T-helper 17 cell (primary cell): ENCODE measurements at places on chromosomes 3 and 15.

DNA sequence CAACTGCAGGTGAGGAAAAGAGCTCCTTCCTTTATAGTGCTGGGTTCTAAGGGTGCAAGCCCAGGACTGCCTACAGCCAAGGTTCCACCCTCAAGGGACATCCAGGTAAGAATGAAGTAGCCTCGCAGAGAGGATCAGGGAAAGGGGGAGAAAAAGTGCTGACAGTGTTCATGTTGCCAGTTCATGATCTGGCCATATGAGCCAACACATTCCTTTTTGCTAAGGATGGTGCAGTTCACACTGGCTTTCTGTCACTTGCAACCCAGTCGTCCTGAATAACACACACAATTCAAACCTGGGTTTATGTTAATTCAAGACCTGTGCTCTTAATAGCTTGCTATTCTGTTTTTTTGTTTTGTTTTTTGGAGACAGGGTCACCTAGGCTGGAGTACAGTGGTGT, 9.0 kb downstream of the CLN6 start:
- no peaks in the 10 kb centered on the region for H3K36me3 ChIP-seq
- H3K27ac ChIP-seq: no peak overlapping the region
- H3K27me3 ChIP-seq: no peaks in the 10 kb centered on the region
- no peak for DNase-seq

DNA sequence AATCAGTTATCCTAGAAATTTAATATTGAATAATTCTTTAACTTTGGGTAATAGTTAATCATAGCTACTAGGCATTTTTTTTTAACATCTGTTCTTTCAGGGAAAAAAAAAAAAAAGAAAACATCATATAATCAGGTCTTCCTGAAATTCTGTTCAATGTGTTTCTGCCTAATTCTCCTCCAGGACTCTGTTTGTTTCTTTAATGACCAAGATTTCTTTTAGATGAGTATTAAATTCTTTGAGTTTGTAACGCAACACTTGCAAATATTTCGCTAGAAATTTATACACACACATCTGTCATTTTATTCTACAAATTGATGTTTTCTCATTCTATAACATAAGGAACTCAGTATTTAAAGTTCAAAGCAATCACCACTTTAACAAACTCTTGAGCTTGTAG, 56.7 kb downstream of the ALCAM start:
- H3K4me1 ChIP-seq: peaks cover 5% of the 10 kb centered on the region
- H3K27ac ChIP-seq: no peak overlapping the region
- no peaks in the 10 kb centered on the region for H3K36me3 ChIP-seq
- DNase-seq: no peak
- no peak overlapping the region for H3K4me3 ChIP-seq

- no peaks in the 10 kb centered on the region for H3K27me3 ChIP-seq
- H3K4me3 ChIP-seq: no peak overlapping the region
- DNase-seq: no peak
- no peaks in the 10 kb centered on the region for H3K36me3 ChIP-seq
- no peaks in the 10 kb centered on the region for H3K4me1 ChIP-seq
Observed at GRCh38 chr3:64650096-64650622, 37.6 kb downstream of the ADAMTS9 start.

GRCh38 chr15:81379269-81379668, 5.3 kb upstream of the TMC3 start:
- DNase-seq: no peak
- peaks cover 2% of the 10 kb centered on the region for H3K4me1 ChIP-seq
- H3K36me3 ChIP-seq: peaks cover 5% of the 10 kb centered on the region
- H3K27ac ChIP-seq: no peak overlapping the region

GRCh38 chr3:62554264-62554799, 181.0 kb upstream of the FEZF2 start:
- no peaks in the 10 kb centered on the region for H3K27me3 ChIP-seq
- H3K4me3 ChIP-seq: no peak overlapping the region
- no peak for DNase-seq
- H3K36me3 ChIP-seq: no peaks in the 10 kb centered on the region

DNA sequence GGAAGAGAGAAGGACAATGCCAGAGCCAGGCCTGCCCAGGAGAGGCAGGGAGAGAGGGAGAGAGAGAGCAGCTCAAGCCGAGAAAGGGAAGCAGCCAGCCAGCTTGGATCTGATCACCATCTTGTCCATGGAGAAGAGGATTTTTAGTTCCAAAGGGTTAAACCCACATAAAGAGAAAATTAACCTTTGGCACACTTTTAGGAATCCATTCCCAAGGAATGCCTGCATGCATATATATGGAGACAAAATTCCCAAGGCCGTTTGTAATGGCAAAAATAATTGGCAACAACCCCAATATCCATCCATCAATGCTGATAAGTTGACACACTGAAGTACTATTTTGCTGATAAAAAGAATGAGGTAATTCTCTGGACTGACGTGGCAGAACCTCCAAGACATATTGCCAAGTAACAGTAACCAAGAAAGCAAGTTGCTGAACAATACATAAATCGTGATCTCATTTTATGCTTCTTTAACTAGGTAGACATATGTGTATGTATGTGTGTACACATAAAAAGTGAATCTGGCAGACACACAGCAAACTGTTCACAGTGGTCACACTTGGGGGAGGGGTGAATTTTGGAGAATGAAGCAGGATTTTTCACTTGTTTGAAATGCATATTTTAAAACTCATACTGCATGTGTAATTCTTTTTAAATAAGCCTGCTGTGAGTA, 7.5 kb upstream of the STRA6 start:
- no peak overlapping the region for H3K4me3 ChIP-seq
- H3K27ac ChIP-seq: no peak overlapping the region
- H3K36me3 ChIP-seq: peaks cover 2% of the 10 kb centered on the region
- peaks cover 52% of the 10 kb centered on the region for H3K27me3 ChIP-seq
- peaks cover 2% of the 10 kb centered on the region for H3K4me1 ChIP-seq

DNA sequence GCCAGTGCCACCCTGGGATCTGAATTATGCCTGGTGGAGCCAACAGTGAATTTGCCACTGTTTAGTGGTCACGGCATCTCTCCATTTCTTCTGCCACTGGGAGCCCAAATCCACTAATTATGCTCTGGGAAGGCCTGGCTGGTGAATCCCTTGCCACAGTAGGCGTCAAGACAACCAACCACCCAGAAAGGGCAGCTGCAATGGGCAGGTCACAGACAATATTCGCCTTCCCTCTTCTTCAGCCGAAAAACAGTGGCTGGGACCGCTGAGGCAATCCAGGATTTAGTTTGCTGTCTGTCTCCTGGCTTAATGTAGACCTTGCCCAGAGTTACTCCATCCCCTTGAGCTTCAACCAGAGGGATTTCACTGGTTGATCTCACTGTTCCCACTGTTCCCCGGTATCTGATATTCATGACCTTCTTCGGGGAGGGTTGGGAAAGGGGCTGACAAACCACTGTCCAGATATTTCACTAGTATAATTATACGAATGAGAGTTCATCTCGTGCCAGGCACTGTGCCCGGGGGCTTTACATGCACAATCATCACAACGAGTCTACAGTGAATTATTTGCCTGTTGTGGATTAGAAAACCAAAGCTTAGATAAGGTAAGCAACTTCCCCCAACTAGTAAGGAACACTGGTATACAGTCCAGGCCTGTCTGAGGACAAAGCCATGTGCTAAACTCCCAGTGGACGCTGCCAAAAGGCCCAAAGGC, 49.9 kb upstream of the RAB6B start:
- peaks cover 15% of the 10 kb centered on the region for H3K4me1 ChIP-seq
- no peaks in the 10 kb centered on the region for H3K36me3 ChIP-seq
- H3K27me3 ChIP-seq: peaks cover 15% of the 10 kb centered on the region
- no peak overlapping the region for H3K4me3 ChIP-seq

DNA sequence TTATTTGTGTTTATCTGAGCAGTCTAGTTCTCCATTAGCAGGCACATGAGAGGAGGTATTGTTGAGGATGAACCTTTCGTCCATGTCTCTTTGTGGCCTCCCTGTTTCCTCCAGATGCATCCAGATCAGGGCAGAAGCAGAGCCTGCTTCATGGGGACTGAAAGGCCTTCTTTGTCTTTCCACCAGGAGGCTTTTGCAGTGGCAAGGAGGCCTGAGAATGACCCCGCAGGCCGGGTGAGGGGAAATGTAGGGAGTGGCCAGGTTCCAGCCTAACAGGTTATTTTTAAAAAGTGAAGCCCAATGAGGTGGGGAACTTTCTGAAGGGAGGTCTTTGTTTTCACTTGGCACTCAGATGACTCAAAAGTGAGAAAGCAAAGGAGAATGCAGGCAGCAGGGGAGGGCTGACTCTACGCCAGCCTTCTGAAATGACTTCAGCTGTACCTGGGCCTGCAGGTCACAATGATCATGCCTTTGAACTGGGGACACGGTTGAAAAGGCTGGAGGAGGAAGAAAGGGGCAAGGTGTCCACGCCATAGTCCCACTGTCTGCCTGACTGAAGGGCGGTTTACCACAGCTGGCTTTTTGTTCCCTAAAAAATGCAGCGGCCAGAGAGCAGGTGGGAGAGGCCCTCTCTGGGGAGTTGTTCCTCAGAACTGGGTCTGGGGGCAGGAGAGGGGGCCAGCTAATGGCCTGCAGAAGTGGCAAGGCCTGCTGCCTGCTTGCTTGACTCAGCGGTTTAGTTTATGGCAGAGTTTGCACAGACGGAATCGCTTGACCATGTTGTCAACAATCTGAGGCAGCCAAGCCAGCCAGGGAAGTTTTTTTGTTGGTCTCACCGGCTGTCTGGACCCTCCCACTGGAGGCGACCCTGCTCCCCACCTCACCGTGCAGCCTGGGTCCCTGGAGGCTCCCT, 28.7 kb downstream of the CMTM7 start:
- no peaks in the 10 kb centered on the region for H3K27me3 ChIP-seq
- peaks cover 4% of the 10 kb centered on the region for H3K36me3 ChIP-seq
- DNase-seq: no peak
- H3K4me1 ChIP-seq: peaks cover 59% of the 10 kb centered on the region
- H3K27ac ChIP-seq: peak overlapping the region; percentile 93

- H3K27me3 ChIP-seq: peaks cover 81% of the 10 kb centered on the region
- no peak for DNase-seq
- no peak overlapping the region for H3K4me3 ChIP-seq
- no peaks in the 10 kb centered on the region for H3K4me1 ChIP-seq
- peaks cover 4% of the 10 kb centered on the region for H3K36me3 ChIP-seq
Observed at GRCh38 chr15:83372434-83372891, 74.7 kb upstream of the SH3GL3 start.

DNA sequence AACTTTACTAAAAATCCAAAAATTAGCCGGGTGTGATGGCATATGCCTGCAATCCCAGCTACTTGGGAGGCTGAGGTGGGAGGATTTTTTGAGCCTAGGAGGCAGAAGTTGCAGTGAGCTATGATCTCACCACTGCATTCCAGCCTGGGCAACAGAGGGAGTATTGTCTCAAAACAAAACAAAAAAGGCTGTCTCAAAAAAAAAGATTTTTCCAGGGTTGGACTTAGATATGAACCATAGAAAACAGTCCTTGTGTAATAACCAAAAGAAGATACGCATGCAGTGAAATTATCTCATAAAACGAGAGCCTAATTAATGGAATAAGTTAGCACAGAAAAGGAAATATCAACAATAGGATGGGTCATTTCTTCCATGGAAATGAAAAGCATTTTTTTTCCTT, 320.4 kb upstream of the RASGRP1 start:
- peaks cover 15% of the 10 kb centered on the region for H3K27me3 ChIP-seq
- no peak overlapping the region for H3K27ac ChIP-seq
- H3K36me3 ChIP-seq: no peaks in the 10 kb centered on the region
- no peak for DNase-seq

DNA sequence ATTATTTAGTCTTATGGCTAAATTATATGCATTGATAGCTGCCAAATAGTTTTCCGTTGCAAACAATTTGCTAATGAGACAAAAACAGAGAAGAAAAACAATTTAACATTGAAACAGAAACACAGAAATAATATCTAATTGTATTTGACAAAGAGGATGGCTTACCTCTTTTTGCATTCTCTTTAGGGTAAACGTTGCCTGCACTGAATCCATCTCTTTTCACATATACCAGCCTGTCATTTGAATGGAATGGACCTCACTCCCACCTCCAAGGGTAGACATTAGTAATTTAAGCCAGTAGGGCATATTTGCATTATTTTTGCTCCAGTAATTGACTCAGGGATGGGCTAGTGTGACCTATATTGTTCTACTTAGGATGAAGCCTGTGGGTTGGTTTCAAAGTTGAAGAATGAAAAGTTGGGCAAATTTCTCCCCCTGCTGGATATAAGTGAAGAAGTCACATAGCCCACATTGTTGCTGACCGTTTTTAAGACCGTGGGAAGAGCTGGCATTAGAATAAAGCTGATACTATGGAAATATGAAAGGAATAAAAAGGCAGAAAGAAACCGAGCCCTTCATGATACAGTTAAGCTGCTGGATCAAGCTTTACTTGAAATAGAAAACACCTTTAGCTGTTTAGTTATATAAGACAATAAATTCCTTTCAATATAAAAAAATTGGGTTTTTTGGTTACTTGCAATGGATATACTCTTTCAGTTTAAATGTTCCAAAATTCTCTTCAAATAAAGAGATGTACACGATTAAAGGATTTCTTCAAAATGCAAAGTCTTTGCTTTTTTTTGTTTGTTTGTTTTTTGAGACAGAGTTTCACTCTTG, 26.9 kb downstream of the PIERCE2 start:
- H3K27ac ChIP-seq: no peak overlapping the region
- H3K4me1 ChIP-seq: peaks cover 8% of the 10 kb centered on the region
- no peak for DNase-seq
- H3K4me3 ChIP-seq: no peak overlapping the region
- peaks cover 7% of the 10 kb centered on the region for H3K27me3 ChIP-seq

DNA sequence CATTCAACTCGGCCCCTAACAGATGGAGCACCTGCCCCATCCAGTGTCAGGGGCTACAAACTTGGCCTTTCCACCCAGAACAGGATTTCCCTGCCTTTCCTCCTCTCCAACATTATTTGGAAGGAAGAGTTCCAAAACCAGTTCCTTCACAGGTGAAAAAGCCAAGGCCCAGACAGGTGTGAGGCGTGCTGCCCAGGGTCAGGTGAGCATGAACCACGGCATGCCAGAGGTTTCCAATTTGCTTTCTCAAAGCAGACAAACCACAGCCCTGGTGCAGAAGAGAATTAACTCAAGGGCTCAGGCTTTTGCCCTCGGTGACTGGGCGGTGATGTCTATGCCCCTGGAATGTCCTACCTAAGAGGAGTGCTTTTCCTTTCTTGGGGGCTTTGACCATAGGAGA, 43.2 kb downstream of the LDHAL6B start:
- peaks cover 3% of the 10 kb centered on the region for H3K4me1 ChIP-seq
- peak overlapping the region; percentile 19 for H3K4me3 ChIP-seq
- H3K27me3 ChIP-seq: no peaks in the 10 kb centered on the region
- no peak for DNase-seq
- no peaks in the 10 kb centered on the region for H3K36me3 ChIP-seq
- no peak overlapping the region for H3K27ac ChIP-seq

- no peak overlapping the region for H3K4me3 ChIP-seq
- no peak overlapping the region for H3K27ac ChIP-seq
- no peaks in the 10 kb centered on the region for H3K27me3 ChIP-seq
- no peaks in the 10 kb centered on the region for H3K36me3 ChIP-seq
Observed at GRCh38 chr15:23877502-23878412, 190.7 kb upstream of the NDN start.

DNA sequence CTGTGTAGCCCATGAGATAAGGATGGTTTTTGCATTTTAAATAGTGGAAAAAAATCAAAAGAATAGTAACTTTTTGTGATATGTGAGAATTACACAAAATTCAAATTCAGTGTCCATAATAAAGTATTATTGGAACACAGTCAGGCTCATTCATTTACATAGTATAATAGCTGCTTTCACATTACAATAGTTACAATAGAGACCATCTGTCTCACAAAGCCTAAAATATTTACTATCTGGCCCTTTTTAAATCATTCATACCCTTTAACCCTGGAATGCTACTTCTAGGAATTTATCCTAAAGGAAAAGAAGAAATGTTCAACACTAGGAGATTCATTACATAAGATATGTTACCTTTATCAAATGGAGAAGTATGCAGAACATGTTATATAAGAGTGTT, 35.5 kb upstream of the TM4SF4 start:
- no peak overlapping the region for H3K27ac ChIP-seq
- H3K4me1 ChIP-seq: no peaks in the 10 kb centered on the region
- H3K36me3 ChIP-seq: no peaks in the 10 kb centered on the region
- peaks cover 18% of the 10 kb centered on the region for H3K27me3 ChIP-seq
- no peak for DNase-seq
